ENCODE measurements at places on chromosomes 5 and 9.

GRCh38 chr9:98929895-98930341 is 13.8 kb upstream of the COL15A1 start:
- no peak for DNase-seq

DNA sequence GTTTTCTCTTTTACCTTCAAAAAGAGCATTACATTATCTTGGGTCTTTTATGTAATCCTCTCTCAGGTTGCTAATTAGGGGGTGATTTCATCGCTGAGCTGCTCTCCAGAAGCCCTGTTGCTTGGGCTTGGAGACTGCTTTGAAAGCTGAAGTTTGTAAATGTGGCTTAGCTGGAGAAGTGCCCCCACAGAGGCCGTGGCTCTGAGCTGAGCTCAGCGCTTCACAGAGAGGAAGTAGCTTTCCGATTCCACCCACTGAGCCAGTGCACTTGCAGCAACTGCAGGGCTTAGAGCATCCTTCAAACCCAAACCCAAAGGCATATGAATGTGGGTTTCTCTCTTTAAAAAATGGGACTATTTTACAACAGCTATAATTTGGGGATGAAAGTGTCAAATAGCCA is 13.7 kb upstream of the NXNL2 start:
- no peak for DNase-seq

DNA sequence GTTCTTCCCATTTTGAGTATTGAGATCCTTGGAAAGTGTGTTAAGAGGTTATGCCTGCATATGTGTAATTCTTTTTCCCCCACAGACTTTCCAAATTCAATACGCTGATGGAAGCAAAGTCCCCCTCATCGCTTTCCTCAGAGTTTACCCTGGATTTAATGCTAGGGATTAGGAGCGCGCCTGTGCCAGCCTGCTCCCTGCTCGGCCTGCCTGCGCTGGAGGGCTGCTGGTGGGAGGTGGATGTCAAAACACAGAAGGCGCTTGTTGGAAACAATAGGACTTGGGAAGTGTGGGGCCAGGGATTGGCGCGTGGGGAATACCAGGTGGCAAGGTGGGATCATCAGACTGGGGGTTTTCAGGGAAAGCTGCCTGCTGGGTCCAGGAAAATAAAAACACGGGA is 39.8 kb upstream of the PTCH1 start:
- DNase-seq, result no peak

GRCh38 chr9:126457175-126457547 is 130.5 kb downstream of the MVB12B start:
- DNase-seq, result no peak

DNA sequence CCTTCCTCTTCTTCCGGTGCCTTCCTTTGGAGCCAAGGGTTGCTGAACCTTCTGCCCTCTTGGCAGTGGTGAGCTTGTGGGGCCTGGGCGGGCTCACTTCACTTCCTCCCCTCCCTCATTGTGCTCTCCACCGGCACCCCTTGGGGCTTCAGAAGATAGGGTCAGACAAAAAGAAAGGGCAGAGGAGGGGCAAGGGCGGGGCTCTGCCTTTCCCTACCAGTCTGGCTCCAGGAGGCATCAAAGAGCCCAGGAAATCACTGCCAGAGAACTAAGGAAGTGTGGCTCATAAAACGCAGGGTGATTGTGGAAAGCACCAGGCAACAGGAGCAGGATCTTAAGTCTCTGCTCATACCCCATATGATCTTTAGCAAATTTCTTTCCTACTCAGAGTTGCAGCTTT is 34.8 kb downstream of the ACOT12 start:
- no peak for DNase-seq

- no peak for DNase-seq
Measured at GRCh38 chr9:97808972-97809371, 44.1 kb upstream of the FOXE1 start.

- no peak for DNase-seq
Measured at GRCh38 chr9:115775659-115776058, 377.9 kb upstream of the PAPPA start.
